ENCODE measurements at places on chromosomes 3 and 15. TPM values are rescaled to one million over a fixed set of nuclear protein-coding genes. Genes with fewer than 3 reads are reported as not detected.

DNA sequence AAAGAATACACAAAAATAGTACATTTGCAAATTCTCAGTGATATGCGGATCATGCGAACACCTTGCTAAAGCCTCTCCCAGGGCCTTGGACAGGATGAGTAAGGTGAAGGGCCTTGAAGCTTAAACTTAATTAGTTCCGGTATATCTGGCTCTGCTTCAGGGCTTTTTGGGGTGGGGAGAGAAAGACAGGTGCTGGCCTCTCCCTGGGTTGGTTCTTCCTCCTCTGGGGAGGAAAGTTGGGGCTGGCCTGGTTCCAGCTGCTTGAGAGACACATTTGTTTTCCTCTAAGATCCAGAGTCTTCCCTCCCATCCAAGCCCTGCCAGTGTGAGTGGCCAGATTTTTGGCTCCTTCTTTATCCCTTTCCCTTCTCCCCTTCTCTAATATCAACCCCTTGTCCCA, 64.7 kb upstream of the EPHB3 start:
- no peak for DNase-seq

GRCh38 chr3:11245276-11245675, 26.9 kb upstream of the ATG7 start:
- DNase-seq, result no peak

- DNase-seq, result no peak
Measured at GRCh38 chr3:71881732-71882131, 96.8 kb upstream of the PROK2 start.

- DNase-seq, result no peak
Measured at GRCh38 chr3:152019508-152019907, 146.1 kb downstream of the SUCNR1 start.

DNA sequence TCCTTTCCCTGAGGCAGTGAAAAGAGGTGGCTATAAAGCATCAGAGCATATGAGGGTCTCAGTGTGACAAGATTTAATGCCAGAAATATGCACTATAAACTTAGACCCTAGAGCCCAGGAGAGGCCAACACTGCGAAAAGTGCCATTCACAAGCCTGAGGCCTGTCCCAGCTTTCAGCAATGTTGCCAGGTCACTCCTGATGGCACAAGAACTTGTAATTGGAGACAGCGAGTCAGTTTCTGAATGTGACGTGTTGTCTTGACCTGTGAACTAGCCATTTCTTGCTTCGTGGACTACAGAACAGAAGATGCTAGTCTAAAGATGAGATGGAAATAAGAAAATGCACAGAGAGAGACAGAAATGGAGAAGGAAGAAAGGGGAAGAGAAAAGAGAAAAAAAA, 87.9 kb downstream of the WDR72 start:
- no peak for DNase-seq

GRCh38 chr3:195458316-195458717, 15.5 kb upstream of the ACAP2 start:
- DNase-seq, result no peak

DNA sequence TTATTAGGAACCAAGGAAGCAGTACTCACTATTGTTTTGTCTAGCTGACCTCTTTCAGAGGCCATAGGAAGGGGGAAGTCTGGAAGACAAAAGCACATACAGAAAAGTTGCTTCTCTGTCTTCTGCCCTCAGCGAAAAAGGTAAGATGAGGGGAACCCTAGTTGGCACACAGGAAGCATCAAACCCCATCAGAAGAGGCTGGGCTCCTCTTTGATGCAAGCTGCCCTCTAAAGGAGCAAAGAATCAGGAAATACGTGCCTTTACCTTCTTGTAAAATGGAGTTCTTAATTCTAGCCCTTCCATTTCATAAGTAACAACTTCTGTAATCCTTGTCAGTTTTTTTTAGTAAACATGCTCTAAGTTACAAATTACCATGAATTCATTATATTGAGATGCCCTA, 12.5 kb downstream of the SPINK8 start:
- DNase-seq, result no peak

GRCh38 chr3:113110267-113110666, 101.1 kb upstream of the BOC start:
- no peak for DNase-seq

GRCh38 chr3:18423401-18424212, 1.5 kb downstream of the SATB1 start:
- DNase-seq, result no peak

DNA sequence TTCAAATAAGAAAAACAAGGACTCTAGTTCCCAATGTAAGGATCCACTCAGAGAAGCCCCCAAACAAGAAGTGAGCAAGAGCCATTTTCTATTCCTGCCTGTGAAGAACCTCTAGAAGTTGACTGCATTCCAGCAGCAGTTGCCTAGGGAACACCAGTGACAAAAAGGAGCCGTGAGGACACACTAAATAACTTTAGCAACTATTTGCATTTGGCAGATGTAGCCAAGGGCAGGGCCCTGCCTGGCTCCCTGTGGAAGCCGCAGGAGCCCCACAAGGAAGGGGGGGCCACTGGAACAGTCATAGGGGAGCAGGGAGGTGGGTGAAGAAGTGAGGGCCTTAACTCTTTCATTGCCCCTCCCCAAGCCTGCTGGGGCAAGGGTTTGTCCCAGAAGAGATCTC, 470.2 kb upstream of the PROK2 start:
- DNase-seq, result no peak

DNA sequence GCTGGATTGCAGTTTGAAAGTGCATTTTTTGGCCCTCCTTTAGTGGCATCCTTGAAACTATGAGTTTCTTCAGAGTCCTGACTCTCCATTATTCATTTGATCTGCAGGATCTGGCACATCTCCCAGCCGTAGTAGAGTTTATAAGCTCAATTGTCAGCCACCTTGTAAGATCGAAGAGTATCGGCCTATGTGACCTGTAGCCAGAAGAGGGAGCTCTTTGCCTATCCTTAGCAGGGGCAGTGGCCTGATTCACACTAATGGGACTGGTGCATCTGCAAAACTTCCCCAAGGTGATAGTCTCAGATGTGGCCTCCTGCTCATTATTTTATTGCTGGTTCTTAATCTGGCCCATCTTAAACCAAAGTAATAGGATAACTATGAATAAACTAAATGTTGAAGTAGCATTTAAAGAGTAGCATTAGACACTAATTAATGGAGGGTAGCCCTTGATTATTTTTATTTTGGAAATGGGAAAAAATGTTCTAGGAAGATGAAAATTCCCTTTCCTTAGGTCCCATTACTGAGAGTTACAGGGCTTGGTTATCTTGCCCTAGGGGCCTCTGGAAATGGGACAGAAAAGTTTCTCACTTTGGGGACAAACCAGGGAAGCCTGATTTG, 21.2 kb downstream of the GCSAM start:
- no peak for DNase-seq

GRCh38 chr15:63243101-63243500, 34.3 kb upstream of the APH1B start:
- no peak for DNase-seq

- DNase-seq, result no peak
Measured at GRCh38 chr3:177106594-177106993, 90.7 kb downstream of the TBL1XR1 start.

GRCh38 chr3:175227126-175227525, 368.0 kb downstream of the NAALADL2 start:
- no peak for DNase-seq

GRCh38 chr15:39051626-39052322, 487.2 kb upstream of the RASGRP1 start:
- no peak for DNase-seq

- DNase-seq, result no peak
Measured at GRCh38 chr3:74640211-74640610, 25.8 kb upstream of the CNTN3 start.

DNA sequence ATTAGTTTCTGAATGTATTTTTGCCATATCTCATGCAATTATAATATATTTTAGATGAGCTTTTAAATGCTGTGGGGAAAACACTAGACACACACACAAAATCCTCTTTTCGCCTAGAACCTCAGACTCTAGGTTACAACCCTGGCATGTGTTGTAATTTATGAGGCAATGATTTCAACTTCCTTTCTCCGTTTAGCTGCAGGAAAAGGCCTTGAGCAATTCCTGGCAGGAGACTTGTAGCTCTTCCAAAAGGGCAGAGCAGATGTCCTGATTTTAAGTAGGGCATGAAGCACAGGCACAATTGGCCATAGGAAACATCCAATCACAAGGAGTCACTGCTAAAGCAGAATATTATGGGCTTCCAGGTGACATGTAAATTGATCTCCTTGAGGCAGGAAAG, 82.0 kb downstream of the GPR156 start:
- no peak for DNase-seq

DNA sequence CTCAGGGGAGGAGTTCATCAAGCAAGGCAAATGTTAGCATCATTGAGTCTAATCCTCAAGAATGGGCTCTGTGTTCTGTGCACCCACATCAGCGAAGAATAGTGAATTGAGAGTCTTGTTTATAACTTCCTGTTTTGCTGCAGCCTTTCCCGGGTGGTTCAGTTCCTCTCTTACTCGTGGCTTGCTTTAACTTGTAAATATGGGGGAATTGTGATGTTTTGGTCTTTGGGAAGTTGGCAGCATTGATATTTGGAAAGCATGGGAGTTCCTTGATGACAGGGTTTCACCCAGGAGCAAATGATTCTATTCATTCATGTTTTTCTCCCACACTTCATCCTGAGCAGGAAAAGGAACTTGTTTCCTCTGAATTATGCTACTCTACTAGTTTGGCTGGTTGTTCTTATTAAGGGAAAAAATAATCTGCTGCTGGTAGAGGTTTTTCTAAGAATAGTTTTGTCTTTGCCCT, 40.4 kb downstream of the GPD1L start:
- DNase-seq, result no peak

DNA sequence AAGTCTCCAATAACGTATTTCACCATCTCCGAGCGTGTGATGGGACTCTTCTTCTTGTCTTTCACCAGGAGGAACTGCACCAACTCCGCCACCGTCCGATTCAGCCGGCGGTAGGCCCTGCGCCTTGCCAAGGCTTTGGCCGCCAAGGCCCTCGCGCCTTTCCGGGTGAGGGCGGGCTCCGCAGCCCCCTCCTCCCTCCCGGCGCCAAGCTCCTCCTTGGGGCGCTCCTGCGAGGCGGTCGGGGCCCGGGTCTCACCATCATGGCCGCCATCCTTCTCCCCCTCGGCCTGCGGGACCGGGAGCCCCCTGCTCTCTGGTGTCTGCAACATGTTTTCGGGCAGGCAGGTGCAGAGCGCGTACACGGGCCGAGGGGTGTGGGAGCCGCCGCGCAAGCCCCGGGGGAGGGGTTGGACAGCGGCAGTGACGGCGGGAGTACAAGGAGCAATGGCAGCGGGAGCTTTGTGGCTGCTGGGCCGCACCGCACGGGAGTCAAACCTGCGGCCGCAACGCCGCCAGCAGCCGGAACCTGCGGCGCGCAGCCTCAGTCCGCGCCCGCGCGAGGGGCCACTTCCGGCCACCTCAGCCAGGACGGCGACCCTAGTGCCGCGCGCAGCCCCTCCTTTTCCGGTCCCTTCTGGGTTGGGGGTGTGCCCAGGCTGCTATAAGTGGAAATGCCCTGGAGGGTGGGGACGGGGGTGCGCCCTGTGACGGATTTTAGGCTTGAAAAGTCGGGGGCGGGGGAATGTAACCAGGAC, at the start of gene MAGEF1:
TSS of gene MAGEF1 (minus strand) at position 572 of the 755 bp plus-strand sequence. CDS start at position 329, 243 bp downstream.
- DNase-seq, result no peak

GRCh38 chr3:187521546-187521945, 148.6 kb downstream of the SST start:
- DNase-seq, result no peak

DNA sequence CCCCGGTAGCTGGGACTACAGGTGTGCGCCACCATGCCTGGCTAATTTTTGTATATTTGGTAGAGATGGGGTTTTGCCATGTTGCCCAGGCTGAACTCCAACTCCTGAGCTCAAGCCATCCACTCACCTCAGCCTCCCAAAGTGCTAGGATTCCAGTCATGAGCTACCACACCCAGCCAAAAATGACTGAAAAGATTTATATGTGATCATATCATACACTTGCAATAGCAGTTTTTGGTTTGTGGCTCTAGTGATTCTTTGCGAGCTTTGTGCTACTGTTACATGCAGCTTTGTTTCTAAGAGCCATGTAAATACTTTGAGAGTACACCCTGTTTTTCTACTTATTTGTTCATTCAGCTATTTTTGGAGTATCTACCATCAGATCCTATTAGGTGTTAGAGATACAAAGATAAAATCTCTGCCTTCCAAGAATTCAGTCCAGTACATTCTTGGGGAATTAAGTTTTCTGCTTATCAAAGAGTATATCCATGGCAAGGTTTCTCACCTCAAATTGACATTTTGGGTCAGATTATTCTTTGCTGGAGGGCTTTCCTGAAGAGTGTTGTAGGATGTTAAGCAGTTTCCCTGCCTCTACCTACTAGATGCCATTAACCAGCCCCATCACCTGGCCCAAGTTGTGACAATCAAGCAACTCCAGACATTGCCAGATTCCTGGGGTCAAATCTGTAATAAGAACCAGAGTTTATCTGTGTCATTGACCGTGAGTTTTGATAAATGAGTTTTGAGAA, 15.0 kb downstream of the SNAP23 start:
- DNase-seq, result no peak

DNA sequence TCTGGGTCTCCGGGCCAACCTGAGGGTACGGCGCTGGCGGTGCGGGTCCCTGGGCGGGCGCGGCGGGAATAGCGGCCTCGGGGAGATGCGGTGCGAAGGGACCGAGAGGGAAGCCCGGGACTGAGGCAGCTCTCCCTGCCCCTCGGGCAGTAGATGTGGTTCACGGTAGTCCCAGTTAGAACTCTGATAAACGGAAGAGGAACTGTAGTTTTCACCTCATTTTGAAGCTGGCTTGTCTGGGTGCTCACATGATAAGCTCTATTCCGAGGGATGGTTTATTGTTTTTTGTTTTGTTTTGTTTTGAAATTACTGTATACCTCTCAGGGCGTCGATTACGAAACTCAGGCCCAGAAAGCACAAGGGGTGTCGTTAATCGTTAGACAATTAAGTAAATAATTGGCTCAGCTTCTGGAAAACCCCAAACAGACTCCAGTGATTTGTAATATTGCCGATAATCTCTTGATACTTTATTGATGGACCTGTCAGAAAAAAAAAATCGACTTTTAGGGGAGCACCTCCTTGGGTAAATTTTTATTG, 413 bp downstream of the NUSAP1 start:
- peak; percentile 67 for DNase-seq

- no peak for DNase-seq
Measured at GRCh38 chr15:69548395-69549180, 96.0 kb downstream of the RPLP1 start.

- DNase-seq, result peak; percentile 60
Measured at GRCh38 chr3:157532529-157533297, 29.5 kb upstream of the VEPH1 start.

- no peak for DNase-seq
Measured at GRCh38 chr3:33091746-33092145, 5.2 kb downstream of the GLB1 start.

GRCh38 chr3:143822374-143822773, 25.9 kb downstream of the SLC9A9 start:
- no peak for DNase-seq

- DNase-seq, result no peak
Measured at GRCh38 chr3:108471426-108471825, 39.0 kb downstream of the MYH15 start.

GRCh38 chr15:59792359-59792758, 103.2 kb upstream of the BNIP2 start:
- DNase-seq, result no peak

The IQCF6 gene
- not detected for total RNA-seq

The FRMD4B gene
- 8.5 TPM for total RNA-seq

The RARB gene
- 2.0 TPM for total RNA-seq

The SNTN gene
- not detected for total RNA-seq

The EDC3 gene
- total RNA-seq, result 11.0 TPM

The EFHB gene
- 3.3 TPM for total RNA-seq

The PLA1A gene
- total RNA-seq, result 0.14 TPM

The AADACL2 gene
- not detected for total RNA-seq

The MYZAP gene
- total RNA-seq, result 0.06 TPM

The SERINC4 gene
- not detected for total RNA-seq

The ADAMTSL3 gene
- total RNA-seq, result 0.58 TPM

The DAZL gene
- not detected for total RNA-seq

The SNURF gene
- 4.6 TPM for total RNA-seq

The LDHAL6B gene
- total RNA-seq, result not detected

The FGF7 gene
- not detected for total RNA-seq

The CCR9 gene
- total RNA-seq, result 0.17 TPM

All from epithelial cell of proximal tubule (primary cell).